GM23338 (cell line): ENCODE measurements at places on chromosomes 16 and 17.

GRCh38 chr17:19338031-19338990 lies 24.2 kb downstream of the B9D1 start:
- peak; percentile 87 for DNase-seq

GRCh38 chr16:74667255-74667700 lies 601 bp upstream of the RFWD3 start:
- peak; percentile 80 for DNase-seq

DNA sequence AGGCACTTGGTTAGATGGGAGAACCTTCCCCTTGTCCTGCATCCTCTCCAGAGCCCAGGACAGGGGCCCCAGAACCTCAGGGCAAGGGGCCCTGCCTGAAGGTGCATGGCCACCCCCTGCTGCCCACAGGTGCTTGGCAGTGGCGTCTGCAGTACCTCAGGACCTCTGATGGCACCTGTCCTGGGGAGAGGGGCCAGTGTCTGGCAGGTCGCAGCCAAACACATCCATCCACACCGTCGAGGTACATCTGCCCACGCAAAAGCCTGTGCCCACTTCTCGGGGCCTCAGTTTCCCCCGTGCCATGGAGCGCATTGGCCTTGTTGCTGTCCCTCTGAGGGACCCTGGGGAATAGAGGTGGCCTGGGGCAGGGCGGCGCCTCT lies 9.3 kb downstream of the MAP2K3 start:
- no peak for DNase-seq

- DNase-seq = no peak
Observed at GRCh38 chr16:66129196-66129595, 237.3 kb upstream of the CDH5 start.

- DNase-seq = no peak
Observed at GRCh38 chr16:12703935-12704334, 99.8 kb downstream of the CPPED1 start.

- DNase-seq = no peak
Observed at GRCh38 chr16:88702371-88703210, 3.6 kb downstream of the RNF166 start.

GRCh38 chr16:84294531-84295142 lies at the start of gene WFDC1:
WFDC1 (plus strand) TSS chr16:84294878; CDS start chr16:84294972, 94 bp downstream.
- peak; percentile 43 for DNase-seq

- DNase-seq = no peak
Observed at GRCh38 chr17:30519707-30520106, 42.5 kb downstream of the GOSR1 start.

GRCh38 chr17:39677072-39677471 lies 8.8 kb downstream of the PNMT start:
- DNase-seq = no peak

DNA sequence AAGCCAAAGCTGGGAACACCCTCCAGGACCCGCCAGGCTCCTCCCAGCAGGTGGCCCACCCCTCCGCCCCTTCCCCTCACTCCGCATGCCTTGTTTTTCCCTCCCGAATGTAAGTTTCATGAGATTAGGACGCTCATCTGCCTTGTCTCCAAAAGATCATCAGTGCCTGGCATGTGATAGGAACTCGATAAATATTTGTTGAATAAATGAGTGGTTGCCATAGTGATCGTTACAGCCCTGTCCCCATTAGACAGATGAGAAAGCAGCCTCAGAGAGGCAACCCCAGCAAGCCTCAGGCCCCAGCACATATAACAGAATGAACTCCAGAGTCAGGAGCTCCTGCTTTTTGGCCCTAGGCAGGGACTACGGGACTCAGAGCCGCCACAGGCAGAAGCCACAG lies 5.0 kb downstream of the CAMKK1 start:
- DNase-seq = no peak

GRCh38 chr16:12324152-12324551 lies 347.6 kb downstream of the SNX29 start:
- DNase-seq = no peak
